ENCODE measurements at places on chromosomes 11 and 22.

GRCh38 chr11:36238881-36239280, 50.3 kb downstream of the COMMD9 start:
- no peak for DNase-seq

- no peak for DNase-seq
Measured at GRCh38 chr11:134749040-134749839, 337.2 kb upstream of the B3GAT1 start.

- no peak for DNase-seq
Measured at GRCh38 chr11:120144501-120144900, 6.6 kb upstream of the TRIM29 start.

DNA sequence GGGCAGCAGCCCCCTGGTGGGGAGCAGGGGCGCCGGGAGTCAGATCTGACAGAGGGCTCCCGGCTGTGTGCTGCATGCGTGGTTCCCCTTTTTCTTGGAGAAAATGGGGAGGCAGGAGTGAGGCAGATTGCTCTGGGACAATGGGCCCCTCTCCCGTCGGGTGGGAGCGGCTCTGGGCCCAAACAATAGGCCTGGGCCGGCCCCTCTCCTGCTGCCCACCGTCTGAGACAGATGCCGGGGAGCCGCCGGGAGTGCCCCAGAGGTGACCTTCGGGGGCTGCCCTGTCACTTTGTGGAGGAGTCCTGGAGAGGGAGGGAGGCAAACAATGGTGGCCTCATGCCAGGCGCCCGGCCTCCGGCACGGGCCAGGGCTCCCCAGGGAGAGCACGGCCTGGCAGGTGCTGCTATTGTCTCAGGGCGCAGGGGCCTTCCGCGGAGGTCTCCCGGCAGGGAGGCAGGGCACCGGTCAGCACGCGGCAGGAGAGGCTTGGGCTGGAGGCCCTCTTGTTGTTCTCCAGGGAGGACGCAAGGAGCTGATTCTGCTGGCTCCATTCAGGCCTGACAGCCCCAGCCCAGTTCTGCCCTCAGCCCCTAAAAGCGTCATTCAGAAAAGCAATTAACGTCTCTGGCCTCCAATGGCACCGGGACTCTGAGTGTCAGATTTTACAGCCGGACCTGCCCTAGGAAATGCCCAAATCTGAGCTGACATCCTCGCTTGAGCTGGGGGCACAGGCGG, 44.8 kb downstream of the SMIM38 start:
- DNase-seq: no peak

- DNase-seq: no peak
Measured at GRCh38 chr22:48921411-48921903, 906.2 kb downstream of the BRD1 start.

DNA sequence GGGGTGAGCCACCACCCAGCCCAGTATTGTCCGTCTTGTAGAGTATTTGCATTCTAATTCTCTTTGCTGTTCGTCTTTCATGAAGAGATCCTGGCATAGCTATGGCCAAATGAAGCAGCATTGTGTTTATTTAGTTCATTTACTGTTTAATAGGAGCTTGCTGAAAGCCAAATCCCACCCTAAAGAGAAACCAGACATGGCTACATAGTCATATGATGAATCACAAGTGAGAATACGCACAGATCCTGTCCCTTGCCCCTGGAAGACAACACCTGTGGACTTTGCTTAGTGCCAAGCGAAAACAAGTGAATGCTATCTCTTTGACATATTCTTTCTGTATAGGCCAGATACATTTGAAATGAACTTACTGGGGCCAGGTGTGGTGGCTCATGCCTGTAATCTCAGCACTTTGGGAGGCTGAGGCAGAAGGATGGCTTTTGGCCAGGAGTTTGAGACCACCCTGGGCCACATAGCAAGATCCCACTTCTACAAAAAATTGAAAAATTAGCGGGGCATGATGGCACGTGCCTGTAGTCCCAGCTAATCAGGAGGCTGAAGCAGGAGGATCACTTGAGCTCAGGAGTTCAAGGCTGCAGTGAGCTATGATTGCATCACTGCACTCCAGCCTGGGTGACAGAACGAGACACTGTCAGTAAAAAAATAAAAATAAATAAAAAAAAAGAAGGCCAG, 5.1 kb upstream of the ARFGAP3 start:
- no peak for DNase-seq

GRCh38 chr22:49866646-49867045, 13.0 kb downstream of the ZBED4 start:
- no peak for DNase-seq

GRCh38 chr11:61095021-61095420, 7.3 kb upstream of the CD5 start:
- no peak for DNase-seq
